ENCODE measurements at places on chromosomes 3 and 15.

DNA sequence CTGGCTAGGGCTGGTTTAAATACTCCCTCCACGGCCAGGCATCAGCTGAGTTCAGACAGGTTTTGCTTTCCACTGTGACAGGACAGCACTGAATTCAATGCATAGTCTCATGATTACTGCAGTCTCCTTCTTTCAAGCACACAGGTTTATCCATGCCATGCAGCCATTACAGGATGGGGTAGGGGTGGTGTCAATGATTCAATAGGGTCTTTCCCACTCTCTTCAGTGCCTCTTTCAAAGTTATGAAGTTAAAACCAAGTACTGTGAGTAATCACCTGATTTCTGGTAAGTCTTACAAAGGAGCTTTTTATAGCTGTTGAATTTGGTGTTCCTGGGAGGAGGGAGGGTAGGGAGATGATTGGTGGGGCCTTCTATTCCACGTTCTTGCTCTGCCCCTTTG lies 47.2 kb downstream of the TMEM212 start:
- no peak for DNase-seq

- no peak for DNase-seq
These were observed 66.8 kb upstream of the UNC13C start for GRCh38 chr15:53911431-53911830.

DNA sequence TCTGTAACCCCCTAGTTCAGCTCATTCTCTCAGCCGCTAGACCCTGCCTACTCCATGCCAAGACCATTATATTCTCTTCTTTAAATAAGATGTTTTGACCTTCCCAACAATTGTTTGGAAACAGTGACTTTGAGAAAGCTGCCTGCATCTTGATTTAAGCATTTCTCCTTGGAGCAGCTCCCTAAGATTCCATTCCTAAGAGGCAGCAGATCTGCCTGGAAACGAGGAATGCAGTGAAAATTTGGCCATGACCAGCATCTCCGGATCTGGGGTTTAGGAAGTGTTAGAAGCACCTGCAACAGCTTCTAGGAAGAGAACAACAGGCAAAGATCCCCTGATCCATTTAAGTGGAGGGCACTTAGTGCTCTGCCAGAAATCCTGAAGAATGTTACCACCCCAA lies 235.7 kb downstream of the NTRK3 start:
- DNase-seq: no peak

GRCh38 chr3:6799264-6799915 lies 61.5 kb upstream of the GRM7 start:
- peak; percentile 5 for DNase-seq

DNA sequence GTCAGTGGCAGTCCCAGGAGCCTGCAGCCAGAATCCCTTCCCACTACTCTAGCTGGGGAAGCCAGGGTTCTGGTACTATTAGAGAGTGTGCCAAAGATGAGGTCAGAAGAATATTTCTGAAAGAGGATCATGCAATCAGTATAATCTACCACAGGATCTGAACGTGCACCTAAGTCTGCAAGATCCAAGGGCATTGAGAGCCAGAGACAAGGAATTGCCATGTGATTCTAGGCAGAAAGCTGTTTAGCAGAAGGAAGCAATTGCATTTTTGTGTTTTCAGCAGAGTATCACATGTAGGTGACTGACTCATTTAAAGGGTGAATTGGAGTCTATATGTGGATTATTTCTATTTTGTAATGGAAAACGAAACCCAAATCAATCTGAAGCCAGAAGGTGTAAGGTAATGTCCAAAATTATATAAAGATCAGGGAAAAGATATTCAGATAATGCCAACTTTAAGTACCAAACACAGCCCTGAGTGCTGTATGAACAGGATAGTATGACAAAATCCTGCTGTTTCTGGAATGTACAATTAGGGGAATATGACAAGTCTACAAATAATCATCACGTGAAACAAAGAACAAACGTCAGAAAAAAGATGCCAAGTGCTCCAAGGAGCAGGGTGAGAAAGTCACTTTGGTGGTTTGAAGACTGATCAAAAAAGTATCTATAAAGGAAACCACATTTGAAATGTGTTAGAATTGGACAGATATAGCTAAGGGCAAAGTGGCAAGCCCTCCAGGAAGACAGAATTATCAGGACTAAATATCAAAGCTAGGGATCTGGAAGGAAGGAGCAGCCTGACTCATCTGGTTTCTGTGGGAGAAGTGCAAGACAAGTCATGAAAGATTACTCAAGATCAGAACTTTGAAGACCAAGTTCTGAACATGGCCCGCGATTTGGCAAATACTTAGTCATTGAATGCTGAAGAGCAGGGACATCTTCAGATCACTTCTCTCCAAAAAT lies 1036.6 kb downstream of the NTRK3 start:
- no peak for DNase-seq

- DNase-seq: no peak
These were observed 82.8 kb downstream of the PPARG start for GRCh38 chr3:12371525-12372140.

DNA sequence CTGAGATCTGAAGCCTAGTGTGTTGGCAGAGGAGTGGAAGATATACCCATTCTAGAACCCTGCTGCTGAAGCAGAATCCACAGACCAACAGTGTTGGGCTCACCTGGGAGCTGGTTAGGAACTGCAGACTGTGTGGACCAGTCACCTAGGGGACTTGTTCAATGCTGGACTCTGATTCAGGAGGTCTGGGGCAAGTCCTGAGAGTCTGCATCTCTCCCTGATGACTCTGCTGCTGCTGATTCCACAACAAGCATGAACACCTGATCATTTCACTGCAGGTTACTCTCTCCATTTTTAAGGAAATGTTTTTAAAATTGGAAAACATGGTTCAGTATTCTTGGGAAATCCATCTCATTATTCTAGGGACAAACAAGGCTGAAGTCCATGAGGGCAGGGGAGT lies 84.9 kb downstream of the SEMA6D start:
- DNase-seq: no peak

GRCh38 chr15:75171408-75171807 lies 30.3 kb upstream of the C15orf39 start:
- DNase-seq: no peak

- DNase-seq: no peak
These were observed 53.4 kb downstream of the SRGAP3 start for GRCh38 chr3:9196020-9196419.

GRCh38 chr15:89863918-89864317 lies 29.9 kb downstream of the AP3S2 start:
- no peak for DNase-seq

GRCh38 chr15:61974759-61975158 lies 85.5 kb downstream of the VPS13C start:
- no peak for DNase-seq

GRCh38 chr3:65617787-65618186 lies 420.9 kb downstream of the MAGI1 start:
- DNase-seq: no peak

- DNase-seq: no peak
These were observed 493.9 kb upstream of the ZNF385D start for GRCh38 chr3:22244761-22245521.

DNA sequence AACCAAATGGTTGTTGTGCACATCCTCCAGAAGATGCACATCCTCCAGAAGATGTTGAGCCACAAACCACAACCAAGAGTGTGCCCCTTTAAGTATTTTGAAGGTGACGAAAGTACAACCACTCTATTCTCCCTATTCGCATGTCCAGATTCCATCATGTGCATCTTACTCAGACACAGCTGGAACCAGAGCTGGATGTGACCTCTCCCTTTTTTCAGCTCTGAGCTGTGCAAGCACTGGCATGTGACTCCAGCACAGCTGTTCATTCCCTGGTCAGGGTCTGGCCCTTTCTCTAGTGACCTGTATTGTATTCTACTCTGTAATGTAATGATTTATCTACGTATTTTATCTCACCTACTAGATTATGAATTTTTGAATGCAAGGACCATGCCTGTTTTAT lies 29.3 kb upstream of the DLG1 start:
- DNase-seq: no peak

GRCh38 chr3:72033666-72034428 lies 248.9 kb upstream of the PROK2 start:
- DNase-seq: no peak

DNA sequence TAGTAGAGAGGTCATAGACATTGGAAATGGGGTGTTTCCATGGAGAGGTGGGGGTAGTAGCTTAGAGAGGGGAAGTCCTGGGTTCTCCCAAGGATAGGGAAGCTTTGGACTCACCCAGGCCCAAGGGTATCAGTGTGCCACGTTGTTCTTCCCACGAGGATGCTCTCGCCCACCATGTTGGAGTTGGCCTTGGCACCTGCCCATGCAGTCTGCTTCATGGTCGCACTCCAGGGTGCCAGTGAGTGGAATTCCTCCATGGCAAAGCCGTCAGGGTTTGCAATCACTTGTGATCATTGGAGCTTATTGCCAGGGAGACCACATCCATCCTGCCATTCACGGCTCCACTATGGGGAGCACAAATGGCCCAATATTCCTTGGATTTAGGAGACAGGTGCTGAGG lies 60.6 kb downstream of the GRIP2 start:
- no peak for DNase-seq

- DNase-seq: no peak
These were observed 697.5 kb upstream of the CBLB start for GRCh38 chr3:106566277-106566676.

DNA sequence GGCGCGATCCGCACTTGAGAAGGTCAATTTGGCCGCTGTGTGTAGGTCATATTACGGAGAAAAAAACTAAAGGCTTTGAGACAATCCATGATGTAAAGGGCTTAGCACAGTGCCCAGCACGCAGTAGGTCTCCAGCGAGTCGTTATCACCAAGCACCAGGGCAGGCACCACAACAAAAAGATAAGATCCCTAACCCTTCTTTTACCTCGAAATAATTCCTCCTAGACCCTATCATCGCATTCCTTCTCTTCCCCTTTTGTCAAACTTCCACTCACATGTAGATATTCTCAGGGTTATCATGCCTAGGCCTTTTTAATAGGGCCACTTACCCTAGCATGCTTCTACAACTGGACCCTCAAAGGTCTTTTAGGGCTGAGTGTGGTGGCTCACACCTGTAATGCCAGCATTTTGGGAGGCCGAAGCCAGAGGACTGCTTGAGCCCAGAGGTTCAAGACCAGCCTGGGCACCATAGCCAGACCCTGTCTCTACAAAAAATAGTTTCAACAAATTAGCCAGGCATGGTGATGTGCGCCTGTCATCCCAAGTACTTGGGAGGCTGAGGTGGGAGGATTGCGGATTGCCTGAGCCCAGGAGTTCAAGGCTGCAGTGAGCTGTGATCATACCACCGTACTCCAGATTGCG lies 13.5 kb downstream of the ZNF774 start:
- DNase-seq: no peak

- peak; percentile 62 for DNase-seq
These were observed 18.9 kb downstream of the ILDR1 start for GRCh38 chr3:122003112-122003511.

Data from germinal center (tissue), 1 donor.